ENCODE measurements at places on chromosomes 11 and 22.

DNA sequence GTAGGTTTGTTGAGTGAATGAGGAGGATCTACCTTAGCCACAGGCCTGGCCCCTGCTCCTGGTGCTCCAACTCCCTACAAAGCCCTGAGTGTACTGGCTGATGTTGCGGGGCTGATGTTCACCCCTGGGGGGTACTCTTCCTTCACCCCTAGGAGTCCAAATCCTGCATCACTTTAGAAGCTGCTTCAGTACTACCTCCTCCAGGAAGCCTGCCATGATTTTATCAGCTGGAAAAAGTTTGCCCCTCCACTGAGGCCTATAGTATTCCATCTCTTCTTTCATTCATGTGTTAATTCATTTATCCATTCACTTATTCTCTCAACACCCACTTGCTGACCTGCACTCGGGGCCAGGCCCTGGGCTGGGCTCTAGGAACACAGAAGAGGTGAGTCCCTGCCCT, 7.8 kb downstream of the SHISAL1 start:
- DNase-seq, result no peak

- DNase-seq, result no peak
Observed at GRCh38 chr22:37139762-37140161, 10.0 kb downstream of the IL2RB start.

DNA sequence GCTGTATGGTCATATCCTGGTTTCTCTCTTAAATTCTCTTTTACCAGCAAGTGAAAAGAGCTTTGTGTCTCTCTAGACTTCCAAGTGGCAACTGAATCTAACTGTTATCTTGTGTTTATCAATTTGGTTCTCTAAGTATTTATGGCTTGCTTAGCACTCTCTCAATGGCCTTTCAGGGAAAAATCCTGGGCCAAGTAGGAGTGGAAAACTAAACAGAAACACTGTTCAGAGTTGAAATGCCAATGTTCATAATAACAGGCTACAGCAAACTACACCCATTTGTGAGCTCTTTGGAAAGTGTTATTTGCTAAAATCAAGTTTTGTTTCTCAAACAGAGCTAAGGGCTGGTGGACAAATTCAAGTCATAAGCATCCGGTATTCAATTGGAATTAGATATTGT, 10.1 kb downstream of the MMP12 start:
- DNase-seq, result no peak

- DNase-seq, result no peak
Observed at GRCh38 chr11:113603277-113604059, 102.6 kb downstream of the TMPRSS5 start.

DNA sequence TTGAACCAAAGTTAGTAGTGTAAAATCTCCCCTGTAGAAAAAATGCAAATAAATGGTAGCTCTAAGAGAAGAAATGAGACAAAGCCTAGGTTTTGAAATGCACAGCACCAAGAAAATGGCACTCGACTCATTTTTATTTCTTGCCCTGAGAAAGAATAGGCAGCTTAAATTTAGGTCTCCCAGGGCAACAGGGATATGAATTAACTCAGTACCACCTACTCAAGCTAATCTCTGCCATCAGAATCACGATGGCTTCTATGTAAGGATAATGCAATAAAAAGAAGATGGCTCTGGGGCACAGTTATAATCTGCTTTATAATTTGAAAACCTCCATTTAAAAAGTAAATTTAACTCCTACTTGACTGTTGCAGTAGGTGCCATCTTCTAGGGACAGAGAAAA, 1784.3 kb downstream of the LRRC4C start:
- DNase-seq, result no peak

- no peak for DNase-seq
Observed at GRCh38 chr11:77125191-77125590, 2.9 kb upstream of the MYO7A start.

DNA sequence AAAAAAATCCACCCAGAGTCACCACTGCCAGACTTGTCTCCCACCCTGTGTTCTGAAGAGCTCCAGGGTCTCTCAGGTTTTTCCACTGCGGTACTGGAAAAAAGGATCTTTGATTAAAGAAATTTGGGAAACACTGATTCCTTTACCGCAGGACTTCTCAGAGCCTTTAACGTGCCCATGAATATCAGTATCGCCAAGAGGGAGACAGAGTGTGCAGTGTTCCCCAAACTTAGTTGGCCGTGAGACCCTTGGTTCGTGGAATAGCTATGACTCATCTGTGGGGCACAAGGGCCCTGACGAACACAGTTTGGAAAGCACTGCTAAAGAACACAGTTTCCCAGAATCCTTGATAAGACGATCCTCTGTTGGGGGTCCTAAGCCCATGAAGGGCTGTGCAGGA, 31.7 kb downstream of the SYT7 start:
- DNase-seq, result no peak

- no peak for DNase-seq
Observed at GRCh38 chr22:30015846-30016245, 64.4 kb upstream of the HORMAD2 start.

GRCh38 chr22:30073743-30074142, 6.5 kb upstream of the HORMAD2 start:
- DNase-seq, result no peak

GRCh38 chr11:85710917-85711316, 24.9 kb upstream of the CCDC89 start:
- DNase-seq, result no peak

- no peak for DNase-seq
Observed at GRCh38 chr11:82507288-82507687, 226.4 kb downstream of the FAM181B start.

- no peak for DNase-seq
Observed at GRCh38 chr11:67405688-67406339, 1.9 kb downstream of the TBC1D10C start.

DNA sequence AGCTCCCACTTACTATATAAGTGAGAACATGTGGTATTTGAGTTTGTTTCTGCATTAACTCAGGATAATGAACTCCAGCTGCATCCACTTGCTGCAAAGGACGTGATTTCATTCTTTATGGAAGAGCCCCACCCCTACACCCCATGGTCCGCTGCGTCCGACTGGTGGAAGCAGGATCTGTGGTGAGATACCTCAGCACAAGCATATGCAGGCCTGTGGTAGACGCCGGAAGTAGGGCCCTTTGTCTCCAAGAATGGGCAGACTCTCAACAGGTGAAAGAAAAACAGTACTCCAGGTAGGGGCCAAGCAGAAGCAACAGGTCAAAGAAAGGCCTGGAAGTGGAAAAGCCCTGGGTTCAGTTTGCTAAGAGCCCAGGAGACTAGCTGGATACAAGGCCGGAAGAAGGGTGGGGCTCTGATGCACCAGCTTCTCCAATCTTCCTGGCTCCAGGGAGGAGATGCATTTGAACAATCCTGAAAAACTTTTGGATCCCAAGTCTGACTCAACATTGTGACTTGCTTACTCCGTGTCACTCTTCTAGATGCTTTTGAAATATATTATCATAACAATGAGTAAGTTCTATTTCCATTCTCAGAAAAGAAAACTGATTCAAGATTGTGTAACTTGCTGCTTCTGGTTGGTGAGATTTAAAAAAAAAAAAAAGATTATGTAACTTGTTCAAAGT, 30.4 kb downstream of the NEAT1 start:
- no peak for DNase-seq

- DNase-seq, result no peak
Observed at GRCh38 chr11:125279676-125280418, 115.3 kb downstream of the PKNOX2 start.

GRCh38 chr22:48433647-48434046, 1394.0 kb downstream of the BRD1 start:
- DNase-seq, result no peak

GRCh38 chr11:103491777-103492176, 382.6 kb downstream of the DYNC2H1 start:
- DNase-seq, result no peak

DNA sequence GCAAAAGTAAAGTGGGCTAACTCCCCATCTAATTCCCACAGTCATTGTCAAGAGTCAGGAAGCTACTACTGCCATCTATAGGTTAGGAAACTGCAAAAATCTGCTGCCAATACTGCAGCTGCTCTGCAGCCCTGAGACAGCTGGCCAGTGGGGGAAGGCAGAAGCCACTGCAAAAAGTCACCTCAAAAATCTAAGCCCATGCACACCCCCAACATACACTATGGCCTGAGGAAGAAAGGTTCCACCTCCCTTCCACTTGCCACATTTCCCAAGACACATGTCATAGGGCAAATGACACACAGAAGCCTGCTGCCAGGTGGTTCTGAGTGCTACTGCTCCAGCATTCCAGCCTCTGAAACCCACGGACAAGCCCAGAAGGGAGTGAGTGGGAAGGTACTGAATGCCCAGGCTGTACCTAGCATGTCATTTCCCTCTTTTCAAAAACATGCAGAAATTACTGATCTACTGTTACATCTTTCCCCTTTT, 36.9 kb downstream of the DGCR2 start:
- DNase-seq, result no peak

DNA sequence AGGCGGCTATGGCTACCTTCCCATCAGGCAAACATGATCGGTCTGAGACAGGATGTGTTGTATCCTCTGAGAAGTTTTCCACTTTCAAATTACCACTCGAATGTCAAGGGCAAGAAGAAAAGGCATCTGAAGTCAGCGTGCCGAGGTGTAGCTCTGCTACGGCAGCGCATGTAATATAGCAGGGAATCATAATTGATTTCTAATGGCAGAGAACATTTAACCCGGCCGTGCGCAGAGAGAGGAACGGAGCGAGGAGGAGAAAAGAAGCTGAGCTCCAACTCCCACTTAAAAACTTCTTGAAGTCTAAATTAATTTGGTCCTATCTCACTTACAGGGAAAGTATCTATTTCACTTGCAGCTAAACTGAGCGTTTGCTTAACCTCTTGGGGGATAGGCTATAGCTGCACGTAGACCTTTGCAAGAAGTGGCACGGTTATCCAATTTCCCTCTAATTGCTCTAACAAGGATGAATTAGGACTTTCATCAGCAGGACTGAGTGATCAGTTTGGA, 137.3 kb upstream of the KIRREL3 start:
- no peak for DNase-seq

DNA sequence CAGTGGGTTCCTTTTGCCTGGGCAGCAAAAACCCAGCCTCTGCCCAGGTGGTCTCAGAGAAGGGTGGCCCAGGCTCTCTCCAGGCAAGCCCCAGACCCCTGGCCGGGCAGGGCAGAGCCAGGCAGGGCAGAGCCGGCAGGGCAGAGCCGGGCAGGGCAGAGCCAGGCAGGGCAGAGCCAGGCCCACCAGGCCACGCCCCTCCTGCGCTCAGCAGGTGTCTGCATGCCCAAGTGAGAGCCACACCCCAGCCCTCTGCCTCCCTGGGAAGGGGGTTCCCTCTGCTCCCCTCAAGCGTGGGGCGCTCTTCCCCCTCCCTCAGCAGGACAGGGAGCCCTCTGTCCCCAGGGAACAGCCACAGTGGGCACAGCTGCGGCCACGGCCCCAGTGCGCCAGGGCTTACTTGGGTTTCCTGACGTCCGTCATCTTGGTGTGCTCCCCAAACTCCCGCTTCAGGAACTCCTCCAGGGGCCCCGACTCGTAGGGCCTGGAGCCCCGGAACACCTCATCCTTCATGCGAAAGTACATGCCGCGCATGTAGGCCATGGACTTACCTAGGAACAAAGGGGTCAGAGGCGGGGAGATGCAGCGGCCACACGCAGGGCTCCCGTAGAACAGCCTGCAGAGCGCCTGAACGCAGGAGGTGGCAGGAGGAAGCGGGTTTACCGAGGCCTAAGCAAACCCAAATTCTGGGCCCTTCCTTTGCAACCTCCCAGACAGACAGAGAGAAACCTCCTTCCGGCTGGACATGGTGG, 10.1 kb upstream of the BAIAP2L2 start:
- no peak for DNase-seq

DNA sequence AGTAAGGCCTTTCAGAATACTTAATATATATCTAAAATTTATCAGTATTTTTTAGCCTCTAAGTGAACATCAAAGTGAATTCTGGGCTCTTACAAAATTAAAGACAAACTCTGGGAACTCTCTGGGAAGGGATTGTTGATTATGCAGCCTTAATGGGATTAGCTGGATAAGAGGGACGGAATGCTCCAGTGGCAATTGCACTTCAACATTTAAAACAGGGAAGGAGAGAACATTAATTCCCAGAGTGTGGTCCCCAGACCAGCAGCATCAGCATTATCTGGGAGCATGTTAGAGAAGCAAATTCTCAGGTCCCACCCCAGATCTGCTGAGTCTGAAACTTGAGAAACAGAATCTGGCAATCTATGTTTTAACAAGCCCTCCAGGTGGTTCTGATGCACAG, 46.5 kb downstream of the POLD3 start:
- no peak for DNase-seq

DNA sequence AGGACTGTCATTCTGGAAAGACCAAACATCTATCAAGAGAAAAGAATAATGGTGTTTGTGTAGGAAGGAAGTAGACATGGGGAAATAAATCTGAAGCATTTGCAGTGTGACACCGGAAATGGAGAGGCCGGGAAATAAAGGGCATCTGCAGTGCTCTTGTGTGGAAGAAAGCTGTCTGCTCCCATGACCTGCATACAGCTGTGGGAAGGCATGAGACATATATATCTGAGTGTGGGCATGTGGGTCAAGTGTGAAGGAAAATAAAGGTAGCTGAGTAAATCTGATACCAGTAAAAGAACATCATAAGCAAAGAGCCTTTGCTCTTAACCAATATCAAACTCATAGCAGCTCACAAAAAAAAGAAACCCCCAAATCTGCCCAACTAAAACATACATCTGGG, 72.1 kb upstream of the OR5AK2 start:
- DNase-seq, result no peak

DNA sequence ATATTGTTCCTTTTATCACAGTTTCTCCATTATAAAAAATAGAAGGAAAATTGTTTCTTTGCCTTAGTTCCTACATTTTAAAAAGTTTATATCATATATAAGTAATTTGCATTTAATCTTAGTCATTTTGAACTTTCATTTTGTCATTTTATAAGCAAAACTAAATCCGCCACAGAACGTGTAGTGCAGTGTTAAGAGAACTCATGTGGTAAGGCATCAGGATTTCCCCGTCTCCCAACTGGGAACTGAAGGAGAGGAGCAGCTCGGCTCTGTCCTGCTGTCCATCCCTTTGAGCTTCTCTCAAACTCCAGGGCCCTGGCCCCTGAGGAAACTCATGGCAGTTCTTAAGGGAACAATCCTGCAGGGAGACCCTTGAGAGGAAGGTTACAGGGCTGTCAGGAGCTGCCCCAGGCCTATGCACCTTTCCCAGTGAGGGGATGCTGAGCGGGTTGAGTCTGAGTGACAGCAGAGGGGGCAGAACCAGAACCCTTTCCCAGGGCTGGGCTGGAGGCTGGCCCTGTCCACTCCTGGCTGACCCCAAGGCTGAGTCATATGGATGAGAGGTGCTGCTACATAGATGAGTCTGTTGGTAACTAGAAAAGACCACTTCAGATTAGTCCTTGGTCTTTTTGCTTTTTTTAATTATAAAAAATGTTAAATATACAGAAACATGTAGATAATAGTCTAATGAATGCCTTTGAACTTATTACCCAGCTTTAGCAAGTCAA, 333.1 kb downstream of the TBC1D22A start:
- no peak for DNase-seq

DNA sequence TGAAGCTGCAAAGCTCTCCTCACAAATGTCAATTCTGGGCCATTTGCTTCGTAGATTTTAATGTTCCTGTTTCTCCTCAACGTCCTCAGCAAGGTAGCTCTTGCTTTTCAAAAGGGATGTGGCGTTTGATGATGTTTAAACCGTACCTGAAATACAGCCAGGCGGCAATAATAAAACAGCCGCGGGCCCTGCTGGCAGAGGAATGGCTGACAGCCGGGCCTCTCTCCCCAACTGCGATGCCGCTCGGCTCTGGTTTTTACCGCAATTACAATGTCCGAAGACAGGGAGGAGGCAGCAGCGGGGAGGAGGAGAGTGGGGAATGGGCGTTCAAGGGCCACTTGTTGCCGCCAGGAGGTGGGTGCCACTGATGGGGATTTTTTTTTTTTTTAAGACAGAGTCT, 27.5 kb downstream of the MACROD1 start:
- DNase-seq, result no peak

- DNase-seq, result no peak
Observed at GRCh38 chr22:27022274-27022895, 365.0 kb downstream of the MIAT start.

Measured in stimulated activated CD4-positive, alpha-beta T cell treated with anti-CD3 and anti-CD28 coated beads, Interleukin-1b, Interleukin-23, amount 100 ng/mL, for 48 hours (primary cell).